ENCODE measurements at places on chromosomes 6 and 20.

DNA sequence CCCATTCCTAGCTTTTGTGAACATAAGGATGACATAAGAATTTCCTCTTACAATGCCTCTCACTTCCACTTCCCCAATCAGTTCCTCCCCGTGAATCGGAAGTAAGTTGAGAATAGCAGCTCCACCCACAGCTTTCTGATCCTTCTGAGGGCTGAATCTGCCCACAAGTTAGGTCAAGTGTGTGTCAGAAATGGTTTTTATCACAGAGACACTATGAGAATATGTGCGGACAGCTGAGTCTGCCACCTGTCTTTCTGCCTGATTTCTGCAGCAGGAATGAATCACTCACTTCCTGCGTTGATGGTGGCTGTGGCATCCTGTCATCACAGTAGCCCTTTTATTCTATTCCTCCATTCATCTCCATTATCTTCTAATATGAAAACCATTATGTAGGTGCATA is 70.2 kb downstream of the RIN2 start:
- DNase-seq = no peak

- DNase-seq = no peak
Observed at GRCh38 chr6:106149472-106150069, 63.4 kb downstream of the PRDM1 start.

DNA sequence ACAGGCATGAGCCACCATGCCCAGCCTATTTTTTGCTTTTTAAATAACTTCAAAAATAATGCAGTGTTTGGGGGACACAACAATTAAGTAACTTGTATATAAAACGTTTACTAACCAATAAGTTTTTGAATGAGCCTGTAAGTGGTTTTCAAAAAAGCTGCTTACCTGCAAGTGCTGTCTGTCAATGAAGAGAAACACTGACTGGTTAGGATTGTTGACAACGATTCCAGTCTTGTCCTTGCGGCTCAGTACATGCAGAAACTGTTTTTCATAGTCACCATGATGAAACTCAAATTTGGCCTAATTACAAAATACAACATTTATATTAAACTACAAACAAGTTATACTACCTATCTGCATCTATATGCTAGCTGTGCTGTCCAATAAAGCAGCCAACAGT is 10.3 kb downstream of the C6orf62 start:
- no peak for DNase-seq

- no peak for DNase-seq
Observed at GRCh38 chr20:3815703-3816315, 4.5 kb upstream of the AP5S1 start.

- no peak for DNase-seq
Observed at GRCh38 chr6:111949546-111949945, 76.3 kb upstream of the FYN start.
